ENCODE measurements at places on chromosomes 2 and 18.

DNA sequence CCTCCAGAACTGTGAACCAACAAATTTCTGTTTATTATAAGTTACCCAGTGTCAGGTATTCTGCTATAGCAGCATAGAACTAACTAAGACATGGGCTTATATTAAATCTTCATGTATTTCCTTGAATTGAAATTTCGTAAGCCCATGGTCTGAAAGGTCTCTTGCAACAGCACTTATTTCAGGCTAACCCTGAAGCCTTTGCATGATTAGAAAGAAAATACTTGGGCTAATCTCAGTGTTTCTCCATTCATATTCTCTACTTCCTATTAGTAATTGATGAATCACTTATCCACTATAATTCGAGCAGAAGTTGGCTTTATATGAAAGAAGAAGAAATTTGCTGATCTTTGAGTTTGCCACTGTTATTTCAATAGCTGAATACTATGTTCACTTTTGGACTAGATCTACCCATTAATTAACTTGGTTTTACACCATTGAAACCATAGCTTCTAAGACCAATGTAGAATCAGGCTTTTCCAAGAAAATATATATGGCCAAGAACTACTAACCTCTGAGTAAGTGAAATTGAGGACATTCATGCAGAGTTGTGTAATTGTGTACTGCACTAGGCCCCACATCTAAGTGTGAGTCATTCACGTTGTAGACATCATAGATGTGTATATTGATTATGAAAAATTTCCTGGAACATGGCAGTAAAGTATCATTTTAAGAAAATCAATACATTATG is 731.6 kb downstream of the SOCS6 start:
- DNase-seq = no peak

- DNase-seq = peak; percentile 57
These were observed 13.5 kb upstream of the REL start for GRCh38 chr2:60867848-60868247.

- no peak for DNase-seq
These were observed 225.9 kb upstream of the MGAT5 start for GRCh38 chr2:134027980-134028379.

DNA sequence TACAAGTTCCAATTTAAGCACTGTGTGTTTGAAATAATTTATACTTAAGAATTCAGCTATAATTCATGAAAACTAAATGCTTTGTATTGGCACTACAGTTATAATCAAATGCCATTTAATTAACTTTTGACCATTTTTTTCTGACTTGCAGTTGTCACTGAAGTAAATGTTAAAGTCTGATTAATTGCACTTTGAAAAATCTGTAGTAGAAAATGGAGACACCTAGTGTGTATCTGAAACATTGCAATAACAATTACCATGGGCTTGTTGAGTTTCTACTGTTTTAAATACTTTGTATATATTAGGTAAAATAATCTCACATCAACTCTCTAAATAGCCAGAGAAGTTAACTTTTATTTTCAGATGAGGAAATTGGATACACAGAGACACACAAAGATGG is 458.6 kb upstream of the FSIP2 start:
- DNase-seq = no peak
